ENCODE measurements at places on chromosomes 16 and 17.

GRCh38 chr16:52603015-52603414, 56.1 kb upstream of the TOX3 start:
- DNase-seq = no peak

DNA sequence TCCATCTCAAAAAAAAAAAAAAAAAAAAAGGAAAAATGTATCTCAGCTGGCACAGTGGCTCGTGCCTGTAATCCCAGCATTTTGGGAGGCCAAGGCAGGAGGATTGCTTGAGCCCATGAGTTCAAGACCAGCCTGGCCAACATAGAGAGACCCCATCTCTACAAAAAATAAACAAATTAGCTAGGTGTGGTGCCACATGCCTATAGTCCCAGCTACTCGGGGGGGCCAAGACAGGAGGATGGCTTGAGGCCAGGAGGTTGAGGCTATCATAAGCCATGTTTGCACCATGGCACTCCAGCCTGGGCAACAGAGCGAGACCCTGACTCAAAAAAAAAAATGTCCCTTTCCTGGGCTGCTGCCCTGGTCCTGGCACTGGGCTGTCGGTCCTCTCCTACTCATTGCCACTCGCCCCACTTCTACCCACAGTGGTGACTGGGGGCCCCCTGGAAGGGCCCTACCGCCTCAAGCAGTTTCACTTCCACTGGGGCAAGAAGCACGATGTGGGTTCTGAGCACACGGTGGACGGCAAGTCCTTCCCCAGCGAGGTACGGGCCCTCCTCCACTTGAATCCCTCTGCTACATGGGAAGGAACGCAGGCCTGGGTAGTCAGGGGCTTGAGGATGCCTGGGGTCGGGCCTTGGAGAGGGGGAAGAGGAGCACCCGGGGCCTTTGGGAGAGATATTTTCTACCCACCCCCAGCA, 6.1 kb downstream of the CA7 start:
- no peak for DNase-seq

GRCh38 chr16:66988197-66988788, at the start of gene CES4A:
Gene CES4A, plus strand, starts transcription at chr16:66988589. Its CDS starts 184 bp downstream, at chr16:66988773.
- DNase-seq = no peak

- DNase-seq = no peak
Observed at GRCh38 chr17:9271989-9272388, 250.7 kb downstream of the NTN1 start.

DNA sequence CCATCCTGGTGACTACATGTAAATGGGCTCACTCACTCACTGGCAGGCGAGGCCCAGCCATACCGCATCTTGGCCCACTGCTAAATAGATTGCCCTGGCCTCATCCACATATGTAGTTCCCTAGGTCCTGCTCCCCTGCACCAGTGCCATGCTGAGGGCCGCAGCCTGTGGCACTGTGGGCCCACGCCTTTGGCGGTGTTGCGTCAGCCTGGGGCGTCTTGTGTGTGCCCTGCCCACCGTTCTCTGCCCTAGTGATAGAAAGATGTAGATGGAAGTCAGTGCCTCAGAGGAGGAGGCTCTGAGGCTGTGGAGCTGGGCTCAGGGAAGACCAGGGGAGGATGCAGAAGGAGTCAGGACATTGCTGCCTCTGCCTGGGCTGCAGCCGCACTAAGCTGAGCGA, 18.9 kb downstream of the C17orf75 start:
- no peak for DNase-seq

- DNase-seq = no peak
Observed at GRCh38 chr17:17052462-17053221, 10.4 kb downstream of the MPRIP start.

- no peak for DNase-seq
Observed at GRCh38 chr17:11598274-11599221, at the start of gene DNAH9. Gene DNAH9, plus strand, starts transcription at chr17:11598470. Its CDS starts 29 bp downstream, at chr17:11598499.

DNA sequence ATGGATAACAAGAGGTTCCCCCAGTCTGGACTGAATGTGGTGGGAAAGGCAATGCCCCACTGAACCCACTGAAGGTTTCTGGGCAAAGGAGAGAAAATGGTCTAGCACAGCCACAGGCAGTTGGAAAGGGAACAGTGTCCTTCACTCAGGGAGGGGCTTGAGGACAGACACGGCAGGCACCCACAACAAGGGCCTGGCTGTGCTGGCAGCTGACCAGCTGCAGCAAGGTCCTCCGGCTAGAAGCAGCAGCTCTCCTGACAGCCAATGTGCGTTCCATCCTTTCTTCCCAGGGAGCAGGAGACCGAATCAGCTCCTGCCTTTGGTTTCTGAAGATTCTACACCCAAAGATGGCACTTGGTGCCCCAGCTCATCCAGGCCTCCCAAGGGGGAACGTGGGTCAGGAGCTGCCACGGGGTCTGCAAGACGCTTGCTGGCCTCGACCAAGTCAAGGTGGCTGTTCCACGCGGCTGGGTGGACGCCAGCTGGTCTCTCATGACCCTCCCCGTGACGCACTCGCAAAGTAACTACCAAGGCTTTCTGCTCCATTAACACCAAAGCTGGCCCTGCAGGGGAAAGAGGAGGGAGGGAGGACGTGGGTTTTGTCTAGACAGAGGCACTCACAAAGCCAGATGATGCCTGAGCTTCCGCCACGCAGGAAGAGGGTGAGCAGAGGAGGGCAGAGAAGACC, 11.1 kb downstream of the ABR start:
- DNase-seq = no peak

DNA sequence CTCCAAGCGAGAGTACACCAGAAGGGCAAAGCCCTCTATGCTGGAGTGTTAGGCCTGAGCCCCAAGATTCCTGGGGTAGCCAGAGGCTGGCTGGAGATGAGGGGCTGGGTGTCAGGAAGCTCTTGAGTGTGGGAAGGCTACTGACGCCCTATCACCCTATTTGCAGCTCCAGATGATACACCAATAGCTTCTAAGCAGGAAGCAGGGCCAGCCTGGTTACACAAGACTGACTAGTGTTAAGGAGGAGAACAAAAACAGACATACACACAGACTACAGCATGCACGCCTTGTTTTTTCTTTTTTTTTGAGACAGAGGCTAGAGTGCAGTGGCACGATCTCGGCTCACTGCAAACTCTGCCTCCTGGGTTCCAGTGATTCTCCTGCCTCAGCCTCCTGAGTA, 15.9 kb downstream of the POLR3K start:
- DNase-seq = no peak

DNA sequence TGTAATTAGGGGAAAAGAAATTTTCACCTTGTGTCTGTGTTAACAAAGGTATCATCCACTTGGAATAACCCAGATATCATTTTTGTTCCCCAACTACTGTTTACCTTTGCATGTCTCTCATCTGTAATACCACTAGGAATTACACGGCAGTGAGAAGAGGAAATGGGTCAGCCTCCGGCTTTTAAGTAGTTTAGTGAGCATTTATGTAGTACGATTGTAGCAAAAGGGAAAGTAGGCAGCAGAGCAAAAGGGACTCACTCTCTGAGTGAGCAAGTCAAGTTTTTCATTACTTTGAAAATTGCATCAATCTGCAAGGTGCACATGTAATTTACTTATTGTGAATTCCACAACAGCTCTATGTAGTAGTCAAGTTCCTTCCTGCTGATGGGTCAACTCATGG, 11.2 kb downstream of the PHF12 start:
- no peak for DNase-seq

DNA sequence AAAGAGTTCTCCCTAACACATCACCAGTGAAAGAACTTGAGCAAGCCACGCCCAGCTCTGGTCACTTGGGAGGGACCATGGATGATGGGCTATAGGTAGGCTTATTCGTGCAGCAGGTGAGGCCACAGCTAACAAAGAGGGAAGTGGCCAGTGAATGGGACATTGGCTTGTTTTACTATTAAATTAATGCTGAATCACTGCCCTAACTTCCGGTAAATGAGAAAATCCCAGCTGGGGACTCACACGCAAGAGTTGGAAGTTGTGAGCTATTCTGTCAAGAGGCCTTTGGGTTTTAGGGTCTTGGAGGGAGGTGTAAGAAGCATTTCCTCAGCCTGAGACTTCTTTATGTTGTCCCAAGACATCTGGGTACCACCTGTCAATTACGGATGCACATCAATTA, 315.3 kb downstream of the XYLT1 start:
- no peak for DNase-seq

- no peak for DNase-seq
Observed at GRCh38 chr16:80125677-80126076, 415.1 kb upstream of the DYNLRB2 start.

- DNase-seq = no peak
Observed at GRCh38 chr16:144797-145252, 6.4 kb upstream of the NPRL3 start.

Data from stimulated activated CD4-positive, alpha-beta T cell treated with anti-CD3 and anti-CD28 coated beads, Interleukin-4, amount 100 ng/mL, for 24 hours (primary cell).